ENCODE measurements at places on chromosomes 16 and 17.

DNA sequence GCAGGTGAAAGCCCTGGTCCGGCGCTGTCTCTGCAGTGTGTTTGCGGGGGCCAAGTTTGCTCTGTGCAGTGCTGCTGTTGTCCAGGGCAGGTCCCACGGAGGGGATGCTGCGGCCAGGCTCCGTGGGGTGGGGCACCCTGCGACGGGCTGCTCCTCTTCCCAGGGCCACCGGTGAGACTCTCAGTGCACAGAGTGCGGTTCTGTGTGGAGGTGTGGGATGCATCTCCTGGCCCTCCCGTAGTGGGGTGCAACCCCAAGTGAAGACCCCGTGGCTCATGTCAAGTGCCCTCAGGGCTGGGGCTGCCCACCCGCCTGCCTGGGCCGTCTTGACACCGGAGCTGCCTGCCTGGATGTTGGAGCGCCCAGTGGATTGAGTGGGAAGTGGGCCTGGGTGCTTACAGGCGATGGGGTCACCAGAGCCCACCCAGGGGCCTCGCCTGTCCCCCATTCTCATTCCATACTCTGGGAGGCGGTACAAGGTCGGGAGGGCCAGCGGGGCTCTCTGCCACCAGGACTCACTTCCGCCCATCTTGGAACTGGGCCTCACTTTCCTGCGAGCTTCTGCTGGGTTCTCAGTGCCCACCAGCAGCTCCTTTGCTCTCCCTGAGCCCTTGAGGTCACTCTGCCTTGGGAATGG, 119.9 kb downstream of the BANP start:
- DNase-seq, result no peak

DNA sequence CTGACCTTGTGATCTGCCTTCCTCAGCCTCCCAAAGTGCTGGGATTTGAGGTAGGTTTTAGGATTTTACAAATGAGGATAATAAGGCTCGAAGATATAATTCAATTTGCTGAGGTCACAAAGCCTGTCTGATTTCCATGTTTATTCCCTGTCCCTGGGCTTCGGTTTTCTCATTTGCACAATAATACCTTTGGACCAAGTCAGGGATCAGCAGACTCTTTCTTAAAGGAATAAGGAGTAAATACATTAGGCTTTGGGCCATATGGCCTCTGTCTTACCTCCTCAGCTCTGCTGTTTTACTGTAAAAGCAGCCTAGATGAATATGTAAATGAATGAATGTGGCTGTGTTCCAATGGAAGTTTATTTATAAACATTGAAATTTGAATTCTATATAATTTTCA, 442.8 kb downstream of the HS3ST4 start:
- DNase-seq, result no peak

DNA sequence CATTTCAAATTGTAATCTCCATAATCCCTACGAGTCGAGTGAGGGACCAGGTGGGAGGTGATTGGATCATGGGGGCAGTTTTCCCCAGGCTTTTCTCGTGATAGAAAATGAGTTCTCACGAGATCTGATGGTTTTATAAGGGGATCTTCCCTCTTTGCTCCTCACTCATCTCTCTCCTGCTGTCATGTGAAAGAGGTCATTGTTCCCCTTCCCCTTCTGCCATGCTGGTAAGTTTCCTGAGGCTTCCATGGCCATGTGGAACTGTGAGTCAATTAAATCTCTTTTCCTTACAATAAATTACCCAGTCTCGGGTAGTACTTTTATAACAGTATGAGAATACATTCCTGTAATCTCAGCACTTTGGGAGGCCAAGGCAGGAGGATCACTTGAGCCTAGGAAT, 76.7 kb upstream of the MARCHF10 start:
- no peak for DNase-seq

DNA sequence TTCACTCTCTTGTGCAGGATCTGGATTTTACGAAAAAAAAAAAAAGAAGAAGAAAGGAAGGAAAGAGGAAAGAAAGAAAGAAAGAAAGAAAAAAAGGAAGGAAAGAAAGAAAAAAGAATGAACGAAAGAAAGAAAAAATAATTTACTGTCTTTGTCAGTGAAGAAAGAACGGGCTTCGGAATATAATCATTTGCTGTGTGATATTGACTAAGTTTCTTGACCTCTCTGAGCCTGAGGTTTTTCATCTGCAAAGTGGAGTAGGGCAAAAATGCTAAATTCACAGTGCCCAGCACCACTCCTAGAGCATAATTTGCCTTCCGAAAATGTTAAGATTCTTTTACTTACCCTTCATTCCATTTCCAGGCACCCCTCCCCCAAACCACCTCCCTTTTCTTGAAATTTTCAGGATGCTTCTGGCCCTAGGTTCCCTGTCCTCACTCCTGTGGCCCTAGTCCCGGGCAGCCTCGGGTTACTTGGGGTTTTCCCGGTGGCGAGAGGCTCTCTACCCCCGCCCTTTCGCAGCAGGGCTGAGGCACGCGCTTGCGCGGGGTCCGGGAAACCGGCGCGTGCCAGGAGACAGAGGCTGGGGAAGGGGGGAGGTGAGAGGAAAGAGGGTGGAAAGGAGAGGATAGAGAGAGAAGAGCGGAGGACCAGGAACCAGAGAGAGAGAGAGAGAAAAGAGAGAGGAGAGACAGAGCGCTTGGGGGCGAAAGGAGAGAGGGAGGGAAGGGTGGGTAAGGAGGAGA, at the start of gene CNTNAP1:
CNTNAP1 (plus strand) TSS at position 556 of the 746 bp plus-strand sequence. CDS start 299 bp downstream, outside the sequence.
- DNase-seq, result peak; percentile 39

DNA sequence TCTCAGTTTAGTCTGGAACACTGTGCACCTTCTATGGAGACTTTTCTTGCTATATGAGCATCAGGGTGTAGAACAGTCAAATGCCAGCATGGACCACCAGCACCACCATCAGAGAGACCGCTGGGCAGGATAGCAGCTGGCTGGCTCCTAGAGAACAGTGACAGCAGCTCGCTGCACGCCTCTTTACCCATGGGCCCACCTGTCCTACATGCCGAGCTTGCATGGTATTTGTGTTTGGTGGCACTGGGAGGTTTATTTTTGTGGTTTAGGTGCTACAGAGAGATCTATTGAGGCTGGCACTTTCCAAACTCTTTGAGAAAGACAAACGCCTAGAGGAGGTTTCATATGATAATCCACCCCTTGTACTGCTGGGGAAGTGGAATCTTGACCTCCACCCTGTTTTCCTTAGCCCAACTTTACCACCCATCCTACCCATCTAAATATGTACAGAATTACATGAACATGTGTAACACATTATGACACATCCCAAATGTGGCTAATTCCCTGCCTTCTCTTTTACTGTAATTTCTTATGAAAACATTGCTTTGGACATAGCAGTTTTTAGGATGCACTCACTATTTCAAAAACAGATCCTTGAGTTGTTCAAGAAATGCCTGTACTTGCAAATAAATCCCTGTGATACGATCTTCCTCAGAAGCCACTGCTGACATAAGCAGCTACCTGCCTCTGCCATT, 46.3 kb downstream of the COG7 start:
- DNase-seq, result no peak

DNA sequence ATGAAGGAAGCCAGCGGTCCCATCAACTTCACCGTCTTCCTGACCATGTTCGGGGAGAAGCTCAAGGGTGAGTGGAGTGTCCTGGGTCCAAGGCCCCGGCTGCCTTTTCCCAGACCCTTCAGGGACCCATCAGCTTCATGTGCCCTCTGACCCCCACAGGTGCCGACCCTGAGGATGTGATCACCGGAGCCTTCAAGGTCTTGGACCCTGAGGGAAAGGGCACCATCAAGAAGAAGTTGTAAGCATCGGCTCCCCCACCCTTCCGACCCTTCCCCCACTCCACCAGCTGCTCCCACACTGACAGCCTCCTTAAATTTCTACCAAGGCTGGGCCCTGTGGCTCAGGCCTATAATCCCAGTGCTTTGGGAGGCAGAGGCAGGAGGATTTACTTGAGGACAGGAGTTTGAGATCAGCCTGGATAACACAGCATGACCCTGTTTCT, 1.9 kb downstream of the MYL11 start:
- DNase-seq, result no peak

- DNase-seq, result no peak
These were observed 190.9 kb downstream of the RAB11FIP4 start for GRCh38 chr17:31582151-31582907.

GRCh38 chr17:63436523-63437110, 9.5 kb downstream of the CYB561 start:
- no peak for DNase-seq

DNA sequence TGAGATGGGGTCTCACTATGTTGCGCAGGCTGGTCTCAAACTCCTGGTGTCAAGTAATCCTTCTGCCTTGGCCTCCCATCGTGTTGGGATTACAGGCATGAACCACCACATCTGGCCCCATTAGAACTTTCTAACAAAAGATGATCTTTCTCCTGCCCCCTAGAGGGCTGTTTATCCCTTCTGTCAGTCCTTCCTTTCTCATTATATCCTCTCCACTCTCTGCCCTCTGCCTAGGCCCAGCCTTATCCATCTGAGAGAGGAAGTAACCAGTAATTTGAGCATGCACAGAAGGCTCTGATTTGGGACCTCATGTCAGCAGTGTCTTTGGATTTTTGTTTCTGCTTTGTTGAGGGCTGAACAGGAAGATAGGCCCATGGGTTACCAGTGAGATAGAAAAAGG, 4.4 kb upstream of the DHX40 start:
- DNase-seq, result no peak

DNA sequence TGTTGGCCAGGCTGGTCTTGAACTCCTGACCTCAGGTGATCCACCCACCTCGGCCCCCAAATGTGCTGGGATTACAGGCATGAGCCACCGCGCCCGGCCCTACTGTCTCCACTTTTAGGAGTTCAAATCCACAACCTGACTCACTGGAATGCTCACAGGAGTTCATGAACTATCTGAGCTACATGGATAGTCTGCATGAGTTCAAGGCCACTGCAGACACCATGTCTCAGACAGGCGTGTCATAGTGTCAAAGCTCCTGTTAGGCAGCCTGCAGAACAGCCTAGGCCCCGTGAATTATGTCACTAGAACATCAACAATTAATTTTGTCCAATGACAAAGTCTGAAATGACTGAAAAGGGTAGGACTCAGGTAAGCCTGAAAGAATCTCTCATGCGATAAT, 38.3 kb upstream of the NDRG4 start:
- no peak for DNase-seq

DNA sequence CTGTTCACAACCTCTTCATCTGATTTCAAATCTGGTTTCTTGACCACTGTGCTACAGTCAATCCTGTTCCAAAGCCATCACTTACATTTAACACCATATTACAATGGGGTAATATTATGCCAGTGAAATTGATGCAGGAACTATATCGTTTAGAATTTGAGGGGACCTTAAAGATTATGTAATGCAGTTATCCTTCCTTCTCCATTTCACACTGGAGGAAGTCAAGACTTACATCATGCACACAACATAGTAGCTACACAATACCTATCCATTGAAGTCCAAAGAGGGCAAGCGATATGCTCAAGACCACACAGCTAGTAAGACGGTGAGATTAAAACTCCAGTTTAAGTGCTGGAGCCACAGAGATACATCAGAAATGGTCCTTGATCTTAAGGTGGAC, 16.8 kb downstream of the NOG start:
- DNase-seq, result no peak

DNA sequence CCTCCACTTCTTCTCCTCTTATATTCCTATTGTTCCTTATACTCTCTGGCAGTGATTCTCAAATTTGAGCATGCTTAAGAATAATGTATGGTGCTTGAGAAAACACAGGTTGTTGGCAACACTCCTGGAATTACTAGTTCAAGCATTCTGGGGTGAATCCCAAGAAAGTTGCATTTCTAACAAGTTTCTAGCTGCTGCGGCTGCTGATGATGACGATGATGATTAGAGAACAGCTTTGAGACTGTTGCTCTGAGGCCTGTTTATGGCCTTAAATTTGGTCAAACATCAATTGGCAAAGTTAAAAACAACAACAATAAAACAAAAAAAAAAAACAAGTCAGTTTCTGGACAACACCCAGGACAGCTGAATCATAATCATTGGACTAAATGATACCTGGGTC, 961.9 kb downstream of the CDH11 start:
- DNase-seq, result no peak

DNA sequence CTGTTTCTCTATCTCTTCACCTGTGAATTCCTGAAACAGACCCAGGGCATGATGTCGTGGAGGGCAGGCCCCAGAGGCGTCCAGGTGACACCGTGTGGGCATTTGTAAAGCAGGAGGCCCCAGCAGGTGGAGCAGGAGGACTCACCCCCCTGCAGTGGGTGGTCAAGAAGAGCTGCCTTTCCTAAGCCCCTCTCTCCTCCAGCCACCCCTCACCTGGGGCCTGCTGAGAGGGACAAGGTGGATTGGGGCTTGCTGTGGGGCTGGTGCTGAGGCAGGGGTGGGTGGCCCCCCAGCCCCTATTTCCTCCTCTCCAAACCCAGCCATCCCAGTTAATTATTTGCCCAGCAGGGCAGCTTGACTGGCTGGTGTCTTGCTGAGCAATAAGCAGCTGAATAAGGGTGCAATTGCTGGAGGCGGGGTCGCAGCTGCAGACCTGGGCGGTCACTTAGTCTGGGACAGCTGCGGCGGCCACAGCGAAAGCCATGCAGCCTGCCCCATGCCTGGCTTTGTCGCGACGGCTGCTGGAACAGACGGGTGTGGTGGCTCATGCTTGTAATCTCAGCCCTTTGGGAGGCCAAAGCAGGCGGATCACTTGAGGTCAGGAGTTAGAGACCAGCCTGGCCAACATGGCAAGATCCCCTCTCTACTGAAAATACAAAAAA, 56.4 kb downstream of the JPH3 start:
- DNase-seq, result no peak

DNA sequence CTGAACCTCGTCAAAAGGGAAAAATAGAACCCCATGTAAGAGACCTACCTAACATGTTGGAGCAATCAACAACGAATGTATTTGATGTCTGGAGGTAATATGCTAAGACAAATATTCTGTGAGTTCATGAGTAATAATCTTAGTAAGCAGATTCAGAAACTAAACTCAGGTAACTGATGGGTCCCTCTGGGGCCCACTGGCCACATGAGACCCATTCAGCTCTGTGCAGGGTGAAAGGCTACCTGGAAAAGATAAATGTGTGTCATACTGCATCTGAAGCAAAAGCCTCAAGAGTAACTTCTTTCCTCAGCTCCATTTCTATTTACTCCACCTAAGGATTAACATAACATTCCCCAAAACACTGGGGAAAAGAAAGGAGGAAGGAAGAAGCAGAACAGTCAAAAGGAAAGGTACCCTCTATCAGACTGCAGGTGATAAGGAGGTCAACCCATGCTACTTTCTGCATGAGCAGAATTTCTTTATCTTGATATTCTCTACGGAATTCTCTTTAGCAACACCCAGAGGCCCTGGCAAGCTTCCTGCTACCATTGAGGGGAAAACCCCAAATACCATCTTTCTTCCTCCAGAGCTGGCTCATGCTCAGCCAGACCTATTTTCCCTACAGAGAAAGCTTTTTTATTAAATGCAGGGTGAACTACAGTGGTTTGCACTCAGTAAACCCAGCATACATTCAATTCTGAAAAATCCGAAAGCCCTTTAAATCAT, 37.7 kb upstream of the ABCA6 start:
- no peak for DNase-seq

- DNase-seq, result no peak
These were observed 109.7 kb downstream of the VAT1L start for GRCh38 chr16:77897831-77898605.

- DNase-seq, result no peak
These were observed 5.5 kb upstream of the ASGR1 start for GRCh38 chr17:7184647-7185046.

- DNase-seq, result no peak
These were observed 122.8 kb downstream of the ANKRD11 start for GRCh38 chr16:89367538-89367915.

Data from NCI-H1105 (cell line).